GM04503 (cell line): ENCODE measurements at places on chromosomes 3 and 15.

- DNase-seq, result no peak
These were observed 31.1 kb downstream of the CYP11A1 start for GRCh38 chr15:74336061-74337005.

DNA sequence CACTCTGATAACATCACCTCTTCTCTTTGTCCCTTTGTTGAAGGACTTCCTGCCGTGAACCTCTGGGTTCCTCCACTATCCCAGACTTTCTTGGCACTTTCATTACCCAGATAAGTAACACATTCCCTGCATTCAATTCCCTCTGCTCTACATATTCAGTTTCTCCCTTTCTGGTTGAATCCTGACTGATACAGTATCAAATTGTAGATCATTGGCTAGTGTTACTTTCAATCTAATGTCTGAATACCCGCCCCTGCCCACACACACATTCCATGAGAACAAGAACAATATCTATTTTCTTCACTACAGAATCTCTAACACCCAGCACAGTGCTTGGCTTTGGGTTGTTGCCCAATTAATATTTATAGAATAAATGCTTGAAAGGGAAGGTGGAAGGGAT is 163.5 kb downstream of the ABHD5 start:
- no peak for DNase-seq

GRCh38 chr3:11600501-11601282 is 43.0 kb downstream of the VGLL4 start:
- DNase-seq, result peak; percentile 99

DNA sequence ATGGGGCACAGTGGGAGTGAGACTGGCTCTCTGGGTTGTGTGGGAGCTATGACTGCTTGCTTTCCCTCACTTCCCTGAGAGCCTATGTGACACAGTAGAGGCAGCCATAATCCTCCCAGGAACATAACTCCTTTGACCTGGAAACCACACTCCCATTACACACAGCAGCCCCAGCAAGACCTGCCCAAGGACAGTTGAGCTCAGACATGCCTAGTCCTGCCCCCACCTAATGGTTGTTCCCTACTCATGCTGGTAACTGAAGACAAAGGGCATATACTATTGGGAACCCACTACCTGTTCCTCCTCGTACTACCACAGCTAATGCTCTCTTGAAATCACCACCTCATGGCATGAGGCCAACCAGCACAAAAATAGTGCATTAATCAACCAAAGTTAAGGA is 550.4 kb upstream of the ARPP21 start:
- no peak for DNase-seq

- DNase-seq, result no peak
These were observed 125.1 kb downstream of the SNRK start for GRCh38 chr3:43411429-43411828.

DNA sequence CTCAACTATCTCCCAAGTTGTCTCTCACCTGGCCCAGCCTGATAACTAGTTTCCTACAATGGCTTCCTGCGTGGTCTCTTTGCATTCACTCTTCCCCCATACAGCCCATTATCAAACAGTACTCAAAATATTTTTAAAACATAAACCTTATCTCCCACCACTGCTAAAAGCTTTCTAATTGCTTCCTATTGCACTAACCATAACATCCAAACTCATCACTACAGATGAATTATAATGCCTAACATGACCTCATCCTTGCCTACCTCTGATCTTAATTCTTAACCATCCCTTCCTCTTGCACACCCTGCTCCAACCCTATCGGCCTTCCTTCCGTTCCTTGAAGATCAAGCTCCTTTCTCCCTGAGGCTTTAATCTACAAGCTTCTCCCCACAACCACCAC is 17.0 kb downstream of the ACAP2 start:
- DNase-seq, result no peak

DNA sequence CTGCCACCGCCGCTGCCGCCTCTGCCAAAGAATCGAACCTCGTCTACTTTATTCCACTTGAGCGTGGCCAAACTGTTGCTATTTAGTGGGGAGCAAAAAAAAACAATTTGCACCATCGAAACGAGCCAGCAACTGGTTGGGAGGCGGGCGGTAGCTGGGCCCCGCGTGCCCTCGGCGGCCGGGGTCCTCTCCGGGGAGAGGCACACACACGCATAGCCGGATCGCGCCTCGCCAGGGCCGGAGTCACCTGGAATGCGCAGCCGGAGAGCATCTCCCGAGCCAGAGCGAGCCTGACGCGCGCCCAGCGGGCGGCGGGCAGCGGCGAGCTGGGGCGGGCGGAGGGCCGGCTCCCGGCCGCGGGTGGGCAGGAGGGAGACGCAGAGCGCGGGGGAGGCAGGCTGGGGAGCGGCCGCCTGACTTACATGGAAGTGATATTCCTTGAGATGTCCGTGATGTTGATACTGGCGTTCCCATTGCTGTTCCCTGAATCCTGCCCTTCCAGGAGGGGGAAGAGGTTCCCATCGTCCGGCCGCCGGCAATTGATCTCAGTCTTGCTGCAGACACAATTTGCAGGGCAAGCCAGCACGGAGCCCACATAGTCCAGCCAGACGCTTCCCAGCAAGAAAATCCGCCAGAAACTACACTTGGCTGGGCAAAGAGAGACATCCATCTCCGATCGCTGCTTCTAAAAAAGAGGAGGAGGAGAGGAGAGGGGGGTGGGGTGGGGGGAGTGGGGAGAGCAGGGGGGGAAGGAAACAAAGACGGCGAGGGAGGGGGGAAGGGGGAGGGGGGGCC is 858 bp downstream of the NTRK3 start:
- DNase-seq, result no peak

DNA sequence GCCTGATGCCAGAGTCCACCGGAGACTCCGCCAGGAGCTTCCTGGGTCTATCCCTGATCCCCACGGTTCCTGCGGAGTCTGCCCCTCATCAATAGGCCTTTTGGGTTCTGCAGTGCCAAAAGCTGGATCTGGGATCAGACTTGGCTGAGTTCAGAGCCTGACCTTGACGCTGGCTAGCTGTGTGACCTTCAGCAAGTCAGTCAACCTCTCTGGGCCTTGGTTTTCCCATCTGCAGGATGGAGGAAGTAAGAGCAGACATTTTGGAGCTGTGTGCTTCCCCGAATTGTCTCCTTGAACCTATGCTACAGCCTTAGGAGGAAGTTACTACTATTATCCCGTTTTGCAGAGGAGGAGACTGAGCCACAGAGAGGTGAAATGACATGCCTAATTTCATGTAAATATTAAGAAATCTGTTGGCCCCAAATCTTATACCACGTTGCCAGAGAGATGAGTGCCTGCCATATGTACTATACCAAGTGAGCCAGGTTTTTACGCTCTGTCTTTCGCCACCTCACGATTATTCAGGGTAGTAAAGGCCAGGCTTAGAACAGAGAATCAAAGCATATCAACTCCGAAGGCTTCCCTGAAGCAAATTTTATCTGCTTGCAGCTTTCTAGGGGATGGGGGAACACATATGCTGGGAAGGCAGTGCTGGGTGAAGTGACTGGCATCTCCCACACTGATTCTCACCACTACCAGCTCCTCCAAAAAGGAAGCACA is 112.5 kb downstream of the SRGAP3 start:
- no peak for DNase-seq

- DNase-seq, result no peak
These were observed 52.9 kb upstream of the TBC1D23 start for GRCh38 chr3:100207886-100208285.

GRCh38 chr3:11953778-11954177 is 50.4 kb upstream of the SYN2 start:
- no peak for DNase-seq

DNA sequence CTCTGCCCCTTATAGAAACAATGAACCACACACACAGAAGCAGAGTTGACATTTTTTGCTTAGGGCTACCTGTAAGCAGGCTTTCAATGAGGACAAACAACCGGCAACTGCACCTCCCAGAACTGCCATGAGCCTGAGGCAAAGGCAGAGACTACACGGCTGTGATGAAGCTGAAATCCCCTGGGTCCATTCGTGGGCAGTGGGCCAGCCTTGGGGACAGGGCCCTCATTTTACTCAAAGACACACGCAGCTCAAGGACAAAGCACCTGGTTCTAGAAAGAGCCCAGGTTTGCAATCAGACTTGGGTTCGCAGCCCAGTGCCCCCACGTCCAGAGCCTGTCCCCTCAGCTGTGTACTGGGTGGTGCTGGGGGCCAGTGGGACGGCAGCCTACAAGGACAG is 17.9 kb downstream of the FAM174B start:
- no peak for DNase-seq
